ENCODE measurements at places on chromosomes 5 and 9. TPM values are rescaled to one million over a fixed set of nuclear protein-coding genes. Genes with fewer than 3 reads are reported as not detected.

Gene QRFP
- total RNA-seq = under 0.01 TPM

DNA sequence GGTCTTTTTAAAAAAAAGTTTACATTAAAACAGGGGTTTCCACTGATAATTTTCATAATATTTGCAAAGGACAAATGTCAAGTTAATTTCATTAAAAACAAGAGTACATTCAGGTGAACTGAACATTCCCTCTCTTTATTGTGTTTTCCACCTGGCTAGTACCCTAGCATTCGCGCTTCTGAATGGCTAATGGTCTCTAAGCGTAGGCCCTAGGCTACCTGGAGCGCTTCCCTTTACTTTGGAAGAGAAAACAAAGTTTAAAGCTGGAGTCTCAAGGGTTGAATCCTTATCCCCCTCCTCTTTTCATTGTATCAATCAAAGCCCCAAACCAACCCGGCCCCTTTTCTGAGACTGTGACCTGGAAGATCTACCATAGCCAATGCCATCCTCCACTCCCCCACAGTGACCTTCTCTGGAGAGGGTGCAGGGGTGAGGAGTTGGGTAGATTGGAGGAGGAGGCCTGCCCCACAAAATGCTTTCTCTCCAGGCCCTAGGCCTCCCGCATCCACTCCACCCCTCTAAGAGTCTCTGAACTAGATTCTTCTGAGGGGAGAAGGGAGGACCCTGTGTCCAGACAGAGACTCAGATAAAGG, 73.3 kb upstream of the TBCA start:
- no peak for DNase-seq

GRCh38 chr5:38835887-38836286, 9.9 kb upstream of the OSMR start:
- no peak for DNase-seq

DNA sequence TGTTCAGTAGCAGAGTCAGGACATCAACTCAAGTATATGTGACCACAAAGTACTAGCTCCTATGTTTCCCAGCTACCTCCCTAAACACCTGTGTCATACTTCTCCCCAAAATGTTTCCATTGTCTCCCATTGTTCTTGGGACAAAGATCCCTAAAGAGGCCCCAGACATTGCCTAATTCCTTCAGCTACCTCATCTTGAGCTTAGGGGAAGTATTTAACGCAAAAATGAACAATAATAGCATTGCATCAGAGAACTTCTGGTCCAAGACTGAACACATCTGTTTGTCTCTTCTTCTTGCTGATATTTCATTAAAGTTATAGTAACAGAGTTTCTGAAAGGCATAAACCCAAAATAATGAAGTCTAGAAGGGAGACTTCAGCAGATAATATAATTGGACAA, 430.8 kb downstream of the MTRR start:
- DNase-seq = no peak

DNA sequence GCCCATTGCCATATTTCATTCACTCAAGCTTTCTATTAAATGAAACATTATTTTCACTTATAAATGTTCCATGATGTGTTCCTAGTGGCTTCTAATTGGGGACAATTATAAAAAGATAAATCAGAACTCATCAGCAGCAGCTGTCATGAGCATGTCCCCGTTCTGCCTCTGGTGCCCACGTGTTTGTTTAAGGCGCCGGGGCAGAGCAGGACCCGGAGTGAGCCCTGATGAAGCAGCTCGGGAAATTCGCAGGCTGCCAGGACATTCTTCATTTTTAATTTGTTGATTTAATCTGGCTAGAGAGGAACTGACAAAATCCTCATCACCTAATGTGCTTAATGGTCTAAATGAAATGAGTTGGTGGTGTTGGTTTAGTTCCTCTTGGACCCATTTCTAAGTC, 475.0 kb downstream of the CTNND2 start:
- no peak for DNase-seq

GRCh38 chr5:149079883-149080282, 17.0 kb upstream of the SH3TC2 start:
- DNase-seq = no peak

DNA sequence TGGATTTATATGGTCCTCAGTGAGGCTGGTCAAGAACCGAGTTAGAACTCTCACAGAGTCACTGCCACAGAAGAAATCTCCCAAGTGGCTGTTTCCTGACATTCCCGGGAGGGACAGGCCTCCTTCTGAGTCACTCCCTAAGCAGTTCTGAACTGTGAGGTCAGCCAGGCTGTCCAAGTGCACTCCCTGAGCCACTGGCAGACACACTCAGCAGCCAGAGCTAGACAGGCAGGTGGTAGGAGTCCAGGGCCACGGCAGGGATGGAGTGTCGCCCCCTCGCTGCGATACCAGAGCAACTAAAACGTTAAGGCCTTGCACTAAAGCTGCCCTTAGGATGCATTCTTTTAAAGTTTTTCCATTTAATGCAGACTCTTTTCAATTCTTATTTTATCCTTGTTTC, 3.4 kb downstream of the IL4 start:
- DNase-seq = no peak

- no peak for DNase-seq
These were observed 213.8 kb downstream of the GAPVD1 start for GRCh38 chr9:125475385-125475784.

GRCh38 chr9:78490231-78490630, 193.3 kb downstream of the PSAT1 start:
- no peak for DNase-seq

Data from hematopoietic multipotent progenitor cell (in vitro differentiated cells).